Activated naive CD4-positive, alpha-beta T cell (primary cell): ENCODE measurements at places on chromosomes 16 and 17.
A peak's percentile ranks its signal among the peaks of the same experiment; 100 is the strongest.

DNA sequence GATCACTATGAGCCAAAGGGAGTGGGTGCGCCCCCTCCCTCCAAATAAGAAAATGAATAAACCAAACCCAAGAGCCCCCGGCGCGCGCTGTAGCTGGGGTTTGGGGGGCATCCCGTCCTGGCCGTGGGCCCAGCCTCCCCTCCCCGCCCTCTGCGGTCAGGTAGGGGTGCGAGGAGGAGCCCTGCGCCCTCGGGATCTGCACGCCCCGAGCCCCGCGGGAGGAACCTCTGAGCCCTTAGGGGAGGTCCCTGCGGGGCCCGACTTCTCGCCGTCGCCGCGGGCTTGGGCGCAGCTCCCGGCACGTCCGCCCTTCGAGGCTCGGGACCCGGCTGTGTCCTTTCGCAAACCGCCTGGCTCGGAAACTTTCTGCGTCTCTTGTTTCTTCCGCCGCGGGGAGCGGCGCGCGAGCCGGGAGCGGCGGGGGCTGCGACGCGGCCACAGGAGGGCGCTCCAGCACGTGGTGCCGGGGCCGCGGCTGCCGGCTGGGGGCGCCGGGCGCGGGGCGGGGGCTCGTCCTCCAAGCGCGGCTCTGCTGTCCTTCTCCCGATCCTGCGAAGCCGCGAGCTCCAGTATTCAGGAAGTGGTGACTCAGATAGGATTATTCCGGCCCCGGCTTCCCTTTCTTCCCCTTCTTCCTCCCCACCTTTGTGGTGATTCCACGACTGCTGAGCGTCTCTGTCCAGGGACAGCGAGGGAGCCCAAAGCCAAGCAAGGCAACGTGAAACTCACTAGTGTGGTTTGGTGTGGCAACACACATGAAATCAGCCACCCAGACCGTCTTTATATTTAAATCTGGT lies 1.6 kb downstream of the PITPNC1 start:
- DNase-seq, result peak; percentile 61

DNA sequence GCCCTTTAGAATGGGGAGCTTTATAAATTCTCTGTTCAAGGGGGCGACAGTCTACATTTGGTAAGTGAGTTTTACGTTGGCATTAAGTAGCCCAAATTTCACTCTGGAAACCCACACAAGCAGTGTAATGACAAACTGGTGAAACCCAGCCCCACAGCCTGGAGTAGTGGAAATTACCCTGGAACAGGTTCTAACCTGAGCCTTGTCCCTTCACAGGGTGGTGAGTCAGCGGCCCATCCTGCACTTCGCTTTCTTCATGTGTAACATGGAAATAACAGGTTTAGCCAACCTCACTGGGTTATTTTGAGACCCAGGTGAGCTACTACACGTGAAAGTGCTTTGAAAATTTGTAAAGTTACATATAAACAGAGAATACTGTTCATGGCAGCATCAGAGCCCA lies 3.5 kb upstream of the TLCD3A start:
- no peak for DNase-seq

DNA sequence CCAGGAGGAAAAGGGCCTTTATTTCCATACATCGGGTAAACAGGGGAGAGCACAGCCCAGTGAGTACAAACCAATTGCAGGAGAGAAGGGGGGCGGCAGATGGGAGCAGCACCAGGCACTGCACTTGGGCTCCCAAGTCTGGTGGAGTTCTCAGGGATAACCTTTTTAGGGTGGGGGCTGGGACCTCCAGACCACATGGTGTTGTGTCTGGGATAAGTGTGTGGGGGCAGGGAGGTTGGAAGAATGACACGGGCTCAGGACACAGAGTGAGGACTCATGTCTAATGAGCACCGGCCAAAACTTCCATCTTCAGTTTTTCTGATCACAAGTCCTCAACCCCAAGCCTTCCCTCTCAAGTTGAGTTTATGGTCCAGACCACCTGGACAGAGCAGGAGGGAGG lies 30.6 kb downstream of the PIPOX start:
- DNase-seq, result no peak

DNA sequence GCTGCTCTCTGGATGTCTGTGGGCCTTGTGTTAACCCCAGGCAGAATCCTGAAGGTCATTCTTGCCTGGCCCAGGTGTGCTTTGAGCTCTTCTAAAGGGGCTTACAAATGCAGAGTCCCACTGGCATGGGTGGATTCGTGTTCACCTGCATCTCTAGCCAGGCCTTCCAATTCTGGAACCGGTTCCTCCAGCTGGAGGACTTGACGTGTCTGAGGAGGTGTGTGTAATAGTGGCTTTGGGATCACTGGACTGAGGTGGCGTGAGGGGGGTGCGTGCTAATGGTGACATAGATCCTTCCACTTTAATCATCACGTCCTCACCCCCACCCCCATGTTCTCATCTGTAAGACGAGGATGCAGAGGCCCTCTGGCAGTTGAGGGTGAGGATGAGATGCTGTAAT lies 4.8 kb downstream of the GSE1 start:
- no peak for DNase-seq

- no peak for DNase-seq
Observed at GRCh38 chr16:57223057-57223456, 22.0 kb upstream of the ARL2BP start.

DNA sequence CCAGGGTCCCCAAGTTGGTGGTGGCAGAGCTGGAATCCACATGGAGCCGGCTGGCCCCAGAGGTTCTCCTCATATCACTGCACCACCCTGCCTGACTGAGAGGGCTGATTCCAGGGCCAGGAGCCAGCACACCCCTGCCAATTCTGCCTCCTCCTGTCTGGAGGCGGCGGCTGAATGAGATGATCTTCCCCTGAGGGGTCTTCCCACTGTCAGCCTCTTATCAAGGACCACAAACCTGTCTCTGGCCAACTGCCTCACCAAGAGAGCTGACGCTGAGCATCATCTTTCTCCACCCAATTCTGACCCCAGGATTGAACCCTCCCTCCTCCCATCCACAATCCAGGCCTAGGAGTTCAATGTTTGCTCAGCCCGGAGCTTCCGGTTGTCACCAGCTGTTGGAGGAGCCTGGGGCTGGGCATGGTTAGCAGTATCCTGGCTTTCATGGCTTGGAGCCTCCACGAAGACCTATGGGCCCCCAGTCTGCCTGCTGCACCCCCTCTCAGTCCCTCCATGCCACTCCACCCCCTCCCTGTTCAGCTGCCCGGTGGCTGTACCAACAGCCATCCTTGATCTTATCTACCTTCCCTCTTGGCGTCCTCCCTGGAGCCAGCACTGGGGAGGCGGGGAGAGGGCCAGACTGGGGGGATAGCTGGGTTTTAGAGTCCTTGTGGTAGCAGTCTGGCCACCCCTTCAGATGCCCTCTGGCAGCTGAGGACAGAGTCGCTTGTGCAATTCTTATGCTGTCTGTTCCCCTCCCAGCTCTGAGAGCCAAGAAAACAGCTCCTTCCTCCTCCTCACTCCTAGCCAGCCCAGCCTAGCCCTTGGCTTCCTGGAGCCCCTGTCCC lies 25.6 kb downstream of the ABCC3 start:
- DNase-seq, result no peak

GRCh38 chr17:40560592-40561293 lies 4.5 kb downstream of the CCR7 start:
- no peak for DNase-seq

GRCh38 chr16:12410837-12411490 lies 392.7 kb downstream of the CPPED1 start:
- DNase-seq, result no peak

DNA sequence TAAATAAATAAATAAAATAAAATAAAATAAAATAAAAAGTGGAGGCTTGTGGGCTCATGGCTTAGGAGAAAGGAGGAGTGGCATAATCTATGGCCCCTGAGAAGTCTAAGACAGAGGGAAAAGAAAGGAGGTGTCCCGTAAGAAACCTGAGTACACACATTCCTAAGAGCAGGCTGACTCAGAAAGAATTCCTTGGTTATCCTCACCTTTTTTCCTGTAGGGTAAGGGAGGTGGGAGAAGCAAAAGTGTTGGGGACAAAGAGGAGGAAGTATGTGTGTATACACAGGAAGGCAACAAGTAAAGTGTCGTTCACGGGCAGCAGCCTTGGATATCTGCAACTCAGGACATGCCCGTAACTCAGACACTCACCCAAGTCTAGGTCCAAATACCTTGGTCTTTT lies 29.3 kb downstream of the MARF1 start:
- no peak for DNase-seq

- DNase-seq, result no peak
Observed at GRCh38 chr16:85584819-85585282, 28.3 kb upstream of the GSE1 start.

GRCh38 chr17:33637534-33637933 lies 344.4 kb upstream of the ASIC2 start:
- DNase-seq, result no peak

- DNase-seq, result peak; percentile 83
Observed at GRCh38 chr16:648781-649589, at the start of gene WDR90. WDR90 (plus strand) TSS chr16:649365; CDS start chr16:649417, 52 bp downstream.

GRCh38 chr16:20903899-20904506 lies 3.4 kb downstream of the LYRM1 start:
- DNase-seq, result no peak

DNA sequence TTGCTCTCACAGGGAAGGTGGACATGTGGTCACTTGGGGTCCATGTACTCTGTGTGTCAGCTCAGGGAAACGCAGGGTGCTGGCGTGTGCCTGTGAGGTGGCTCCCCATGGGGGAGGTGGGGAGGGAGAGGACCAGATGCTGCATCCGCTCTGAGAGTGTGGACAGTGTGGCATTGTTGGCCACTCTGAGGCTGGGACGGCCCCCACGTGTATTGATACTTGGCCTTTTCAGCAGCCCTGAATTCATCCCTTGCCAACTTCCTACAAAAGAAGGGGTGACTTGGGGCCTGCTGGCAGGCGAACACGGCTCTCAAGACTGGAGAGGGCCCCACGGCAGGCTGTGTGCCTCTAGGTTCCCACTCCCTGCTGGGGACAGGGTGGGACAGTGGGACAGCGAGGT lies 120.1 kb downstream of the RAB11FIP4 start:
- DNase-seq, result no peak

- DNase-seq, result no peak
Observed at GRCh38 chr16:3242709-3243108, 7.8 kb upstream of the ZNF200 start.

DNA sequence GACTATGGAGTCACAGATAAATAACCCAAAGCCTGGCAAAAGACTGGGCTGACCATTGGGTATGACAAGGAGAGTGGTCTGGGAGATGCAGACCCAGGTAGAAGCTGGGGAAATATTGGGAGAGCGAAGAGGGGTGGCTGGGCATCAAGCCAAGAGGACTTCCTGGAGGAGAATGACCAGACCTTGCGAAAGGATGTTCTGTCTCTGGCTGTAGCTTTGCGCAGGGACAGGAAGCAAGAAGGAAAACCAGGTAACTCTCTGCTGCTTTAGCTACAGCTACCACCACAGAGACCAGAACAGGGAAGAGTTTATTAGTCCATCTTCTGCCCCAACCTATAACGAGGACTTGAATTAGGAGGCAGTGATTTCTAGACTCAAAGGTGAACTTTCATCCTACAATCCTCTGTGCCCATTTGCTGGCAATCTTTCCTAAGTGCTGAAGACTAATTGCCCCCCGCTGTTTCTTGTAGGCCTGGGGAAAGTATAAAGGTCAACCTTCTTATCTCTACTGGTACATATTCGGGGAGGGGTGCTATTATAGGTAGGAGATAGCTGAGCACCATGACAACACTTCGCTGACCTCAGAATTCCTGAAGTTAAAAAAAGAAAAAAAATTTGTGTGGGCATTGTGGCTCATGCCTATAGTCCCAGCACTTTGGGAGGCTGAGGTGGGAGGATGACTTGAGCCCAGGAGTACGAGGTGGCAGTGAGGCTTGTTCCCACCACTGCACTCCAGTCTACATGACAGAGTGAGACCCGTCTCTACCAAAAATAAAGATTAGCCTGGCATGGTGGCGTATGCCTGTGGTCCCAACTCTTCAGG lies 19.1 kb upstream of the KIFC3 start:
- no peak for DNase-seq

- DNase-seq, result no peak
Observed at GRCh38 chr17:4555873-4556759, 932 bp upstream of the MYBBP1A start.

- peak; percentile 77 for DNase-seq
Observed at GRCh38 chr17:47650525-47651522, 1.1 kb downstream of the KPNB1 start.

DNA sequence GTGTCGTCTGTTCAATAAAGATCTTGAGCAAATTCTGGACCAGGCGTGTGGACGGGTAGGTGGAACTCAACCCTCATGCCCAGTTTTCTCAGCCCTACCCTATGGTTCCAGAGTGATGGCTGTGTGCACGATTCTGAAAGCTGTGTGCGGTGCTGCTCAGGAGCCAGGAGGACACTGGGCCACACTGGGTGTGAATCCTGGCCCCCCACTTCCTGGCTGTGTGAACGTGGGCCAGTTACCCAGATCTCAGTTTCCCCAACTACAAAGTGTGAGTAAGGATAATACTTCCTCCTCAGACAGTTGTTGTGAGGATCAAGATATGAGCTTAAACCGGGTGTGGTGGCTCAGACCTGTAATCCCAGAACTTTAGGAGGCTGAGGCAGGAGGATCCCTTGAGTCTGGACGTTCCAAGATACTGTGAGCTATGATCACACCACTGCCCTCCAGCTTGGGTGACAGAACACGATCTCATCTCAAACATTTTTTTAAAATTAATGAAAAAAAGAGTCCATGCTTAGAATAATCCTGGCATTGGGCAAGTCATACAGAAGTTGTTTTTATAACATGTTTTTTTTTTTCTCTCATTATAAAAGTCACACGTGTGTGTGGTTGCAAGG lies 14.7 kb upstream of the MPRIP start:
- no peak for DNase-seq

DNA sequence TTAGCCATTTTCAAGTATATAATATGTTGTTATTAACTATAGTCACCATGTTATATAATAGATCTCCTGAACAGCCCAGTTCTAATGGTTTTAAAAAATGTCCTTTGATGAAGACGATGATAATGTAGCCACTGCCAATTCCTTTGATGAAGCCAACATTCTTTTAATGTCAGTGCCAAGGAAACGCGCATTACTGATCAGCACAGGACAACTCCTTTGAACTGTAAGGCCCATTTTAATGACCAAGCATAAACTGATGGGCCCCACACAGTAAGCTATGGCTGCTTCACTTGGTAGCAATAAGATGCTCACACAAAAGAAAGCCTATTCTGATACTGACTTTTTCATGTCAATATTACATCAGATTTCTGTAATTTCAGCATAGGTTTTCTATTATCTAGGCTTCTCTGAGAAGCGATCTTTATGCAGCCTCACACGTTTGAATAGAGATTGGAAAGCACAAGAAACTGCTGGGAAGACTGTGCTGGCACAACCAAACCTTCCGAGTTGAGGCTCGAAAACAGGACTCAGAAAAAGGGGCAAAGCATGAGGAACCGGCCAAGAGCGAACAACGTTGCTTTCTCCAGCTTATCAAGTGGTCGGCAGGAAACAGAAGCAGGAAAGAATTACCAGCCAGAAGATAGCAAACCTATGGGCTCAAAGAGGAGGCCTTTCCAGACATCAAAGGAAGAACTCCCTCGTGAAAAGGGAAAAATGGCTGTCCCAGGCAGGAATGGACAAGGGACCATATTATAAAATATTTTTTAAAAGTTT lies 19.4 kb downstream of the ERN1 start:
- DNase-seq, result no peak

GRCh38 chr16:89443727-89444084 lies 46.7 kb downstream of the ANKRD11 start:
- DNase-seq, result no peak
